ENCODE measurements at places on chromosomes 13 and 19. TPM values are rescaled to one million over a fixed set of nuclear protein-coding genes. Genes with fewer than 3 reads are reported as not detected.

GRCh38 chr13:42740753-42741152, 40.6 kb upstream of the FAM216B start:
- DNase-seq: peak; percentile 39

DNA sequence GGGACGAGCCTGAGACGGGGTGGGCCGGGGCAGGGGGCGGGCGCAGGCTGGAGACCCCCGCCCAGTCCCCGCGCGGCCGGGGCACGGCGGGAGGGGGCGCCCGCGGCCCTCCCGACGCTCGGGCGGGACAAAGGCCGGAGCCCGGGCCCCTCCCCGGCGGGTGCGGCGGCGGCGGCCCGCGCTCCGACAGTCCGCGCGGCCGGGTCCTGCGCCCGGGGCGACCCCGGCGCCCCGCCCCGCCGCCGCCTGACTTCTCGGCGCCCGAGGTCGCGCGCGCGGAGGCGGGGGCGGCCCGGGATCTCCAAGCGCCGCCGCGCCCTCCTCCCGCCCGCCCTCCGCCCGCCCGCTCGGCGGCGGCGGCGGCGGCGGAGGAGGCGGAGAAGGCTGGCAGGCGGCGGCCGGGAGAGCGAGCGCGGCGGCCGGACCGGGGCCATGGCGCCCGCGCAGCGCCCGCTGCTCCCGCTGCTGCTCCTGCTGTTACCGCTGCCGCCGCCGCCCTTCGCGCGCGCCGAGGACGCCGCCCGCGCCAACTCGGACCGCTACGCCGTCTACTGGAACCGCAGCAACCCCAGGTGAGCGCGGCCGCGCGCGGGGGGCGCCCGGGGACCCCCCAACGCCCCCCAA, at the start of gene EFNA2:
TSS of gene EFNA2 (plus strand) at position 137 of the 624 bp plus-strand sequence. CDS start at position 433, 296 bp downstream.
- no peak for DNase-seq

- no peak for DNase-seq
Measured at GRCh38 chr13:21825801-21826200, 154.9 kb downstream of the FGF9 start.

GRCh38 chr13:30465343-30465592, 468 bp downstream of the HMGB1 start:
- no peak for DNase-seq

TEX29 gene
- total RNA-seq: 0.13 TPM

APOE gene
- total RNA-seq: 0.64 TPM

DNA sequence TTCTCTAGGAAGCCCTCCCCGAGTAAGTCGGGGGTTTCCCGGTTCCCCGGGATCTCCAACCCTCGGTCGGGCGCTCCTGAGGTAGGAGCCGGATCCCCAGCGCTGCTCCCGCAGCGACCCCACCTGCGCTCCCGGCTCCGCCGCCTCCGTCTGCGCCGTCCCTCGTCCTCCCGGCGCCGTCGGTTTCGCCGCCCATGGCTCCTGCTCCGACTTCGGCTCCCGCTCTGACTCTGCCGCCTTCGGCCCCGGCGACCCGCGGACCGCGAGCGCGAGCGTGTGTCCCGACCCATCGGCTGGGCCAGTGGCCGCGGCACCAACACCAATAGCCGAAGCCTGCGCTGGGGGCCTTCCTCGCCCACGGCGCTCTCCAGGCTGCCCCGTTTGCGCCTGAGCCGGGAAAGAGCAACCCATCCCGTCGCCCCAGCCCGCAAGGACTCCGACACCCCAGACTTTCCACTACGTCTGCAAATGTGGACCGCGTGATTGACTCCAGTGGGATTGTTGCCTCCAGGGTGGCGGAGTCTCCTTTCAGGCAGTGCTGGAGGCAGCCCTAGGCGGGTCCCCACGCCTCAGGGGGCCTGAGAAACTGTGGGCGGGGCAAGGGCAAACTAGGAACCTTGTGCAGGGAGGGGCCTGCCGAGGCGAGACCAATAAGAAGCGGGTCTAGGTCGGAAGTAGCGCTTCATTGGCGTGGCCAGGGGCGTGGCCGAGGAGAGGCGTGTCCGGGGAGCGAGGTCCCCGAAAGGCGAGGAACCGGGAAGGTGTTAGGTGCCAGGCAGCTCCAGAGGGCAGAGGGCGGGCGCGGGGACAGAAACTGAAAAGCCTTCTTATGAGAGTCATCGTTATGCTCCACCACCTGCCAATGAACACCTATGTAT, at the start of gene CACTIN:
TSS of gene CACTIN (minus strand) at position 318 of the 878 bp plus-strand sequence. CDS start at position 290, 28 bp downstream.
- DNase-seq: peak; percentile 98

- DNase-seq: no peak
Measured at GRCh38 chr19:39566064-39566463, 26.1 kb upstream of the EID2 start.

DNA sequence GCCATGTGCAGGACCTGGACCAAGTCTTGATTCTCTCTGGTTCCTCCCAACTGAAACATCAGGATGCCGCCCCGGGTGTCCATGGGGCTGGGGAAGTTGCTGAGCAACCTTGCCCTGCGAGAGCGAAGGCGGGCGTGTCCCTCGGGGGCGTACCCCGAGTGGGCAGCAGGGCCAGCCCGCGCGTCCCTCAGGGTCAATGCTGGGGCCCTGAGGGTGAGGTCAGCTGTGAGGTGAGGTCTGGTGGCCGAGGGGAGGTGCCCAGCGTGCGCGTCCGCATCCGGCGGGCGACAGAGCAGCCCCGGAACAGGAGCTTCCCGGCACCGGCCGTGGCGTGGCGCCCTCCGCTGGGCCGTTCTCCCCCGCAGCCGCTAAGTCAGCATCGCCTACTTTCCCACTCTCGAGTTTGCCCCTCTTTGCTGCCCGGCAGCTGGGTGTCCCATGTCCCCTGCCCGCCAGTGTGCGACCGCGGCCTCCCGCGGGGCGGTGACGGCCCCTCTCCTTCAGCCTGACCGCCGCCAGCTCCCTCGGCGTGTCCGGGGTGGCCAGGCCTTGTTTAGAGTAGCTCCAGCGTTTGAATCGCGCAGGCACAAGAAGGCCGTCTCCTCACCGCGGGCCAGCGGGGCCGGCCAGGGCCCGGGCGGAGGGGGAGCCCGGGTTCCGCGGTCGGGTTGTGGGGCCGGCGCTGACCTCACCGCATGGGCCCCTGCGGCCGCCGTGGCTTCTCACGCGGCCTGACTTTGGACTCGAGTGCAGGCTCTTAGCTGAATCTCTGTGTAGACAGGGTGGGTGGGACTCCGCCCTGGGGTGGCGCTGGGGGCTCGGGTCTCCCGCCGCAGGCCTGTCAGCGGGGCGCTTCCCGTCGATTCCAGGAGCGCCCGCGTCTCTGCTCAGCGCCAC, 33.0 kb downstream of the GJA3 start:
- peak; percentile 34 for DNase-seq

DNA sequence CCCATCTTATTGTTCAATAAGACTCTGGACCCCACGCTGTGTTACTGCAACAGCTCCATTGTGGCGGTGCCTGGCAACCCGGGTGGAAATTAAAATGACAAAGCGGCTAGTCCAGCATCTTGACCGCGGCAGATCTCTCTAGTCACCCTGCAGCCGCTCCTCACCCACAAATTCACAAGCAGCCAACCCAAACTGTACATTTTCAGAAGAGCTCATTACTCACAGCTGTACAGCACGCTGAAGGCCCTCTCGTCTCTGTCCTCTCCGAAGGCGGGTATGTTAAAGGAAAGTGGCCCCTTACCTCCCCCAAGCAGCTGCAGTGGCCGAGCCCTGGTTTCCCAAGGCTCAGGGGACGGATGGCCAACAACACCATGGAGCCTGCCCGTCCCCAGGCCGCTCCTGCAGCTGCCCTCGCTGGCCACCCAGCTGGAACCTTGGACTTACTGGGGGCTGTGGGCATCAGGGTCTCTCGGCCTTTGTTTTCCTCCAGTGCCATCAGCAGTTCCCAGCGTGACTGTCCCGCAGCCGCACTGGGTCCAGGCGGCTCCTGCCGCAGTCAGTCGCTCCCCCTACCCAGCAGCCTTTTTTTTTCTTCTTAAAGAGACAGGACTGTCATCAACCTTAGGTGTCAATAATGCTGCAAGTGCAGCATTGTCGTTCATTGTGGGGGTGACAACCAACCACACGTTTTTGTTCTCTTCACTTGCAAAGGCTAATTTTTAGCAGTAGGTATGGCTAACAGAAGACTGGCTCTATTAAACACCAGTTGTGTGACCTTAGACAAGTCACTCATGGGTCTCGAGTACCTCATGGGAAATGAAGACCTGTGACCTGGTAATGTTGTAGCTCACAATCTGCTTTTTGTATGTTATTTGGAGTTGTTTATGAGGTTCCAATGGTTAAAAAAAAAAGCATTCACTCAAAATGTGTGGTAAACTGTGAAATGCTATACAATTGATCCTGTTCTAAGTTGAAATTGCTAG, at the start of gene SACS:
TSS of gene SACS (minus strand) at position 532 of the 983 bp plus-strand sequence. CDS start 22,463 bp downstream, outside the sequence.
- DNase-seq: peak; percentile 46

DNA sequence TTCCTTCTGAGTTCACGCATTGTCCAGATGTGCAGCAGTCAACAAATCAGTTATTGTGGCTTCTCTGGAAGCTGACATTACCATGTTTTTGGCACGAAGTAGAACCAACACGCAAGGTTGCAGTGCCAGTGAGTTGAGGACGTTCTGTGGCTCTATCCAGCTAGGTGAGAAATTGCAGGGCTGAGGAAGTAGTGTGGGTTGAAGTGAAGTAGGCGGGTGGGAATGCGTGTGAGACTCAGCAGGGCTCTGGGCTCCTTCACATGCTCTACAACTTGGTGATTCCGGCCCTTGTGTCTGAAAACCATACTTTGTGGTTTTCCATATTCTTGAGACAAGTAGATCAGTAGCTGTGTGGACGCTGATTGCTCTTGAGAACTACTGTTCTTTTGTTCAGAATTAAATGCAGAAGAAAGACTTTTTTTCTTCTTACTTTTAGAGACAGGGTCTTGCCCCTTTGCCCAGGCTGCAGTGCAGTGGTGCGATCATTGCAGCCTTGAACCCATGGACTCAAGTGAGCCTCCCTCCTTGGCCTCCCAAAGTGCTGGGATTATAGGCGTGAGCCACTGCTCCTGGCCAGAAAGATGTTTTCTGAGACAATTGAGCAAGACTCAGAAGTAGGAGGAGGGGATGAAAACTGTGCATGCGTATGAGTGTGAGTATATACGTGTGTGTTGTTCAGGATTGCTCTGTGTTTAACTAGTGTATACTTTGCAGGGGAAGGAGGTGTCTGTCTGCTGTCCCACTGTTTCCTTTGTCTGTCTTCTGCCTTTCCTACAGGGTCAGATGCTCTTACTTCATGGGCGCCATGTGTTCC, 46.2 kb downstream of the GATAD2A start:
- DNase-seq: no peak

SH2D3A gene
- total RNA-seq: 3.2 TPM
